ENCODE measurements at places on chromosomes 16 and 17.
A peak's percentile ranks its signal among the peaks of the same experiment; 100 is the strongest.

DNA sequence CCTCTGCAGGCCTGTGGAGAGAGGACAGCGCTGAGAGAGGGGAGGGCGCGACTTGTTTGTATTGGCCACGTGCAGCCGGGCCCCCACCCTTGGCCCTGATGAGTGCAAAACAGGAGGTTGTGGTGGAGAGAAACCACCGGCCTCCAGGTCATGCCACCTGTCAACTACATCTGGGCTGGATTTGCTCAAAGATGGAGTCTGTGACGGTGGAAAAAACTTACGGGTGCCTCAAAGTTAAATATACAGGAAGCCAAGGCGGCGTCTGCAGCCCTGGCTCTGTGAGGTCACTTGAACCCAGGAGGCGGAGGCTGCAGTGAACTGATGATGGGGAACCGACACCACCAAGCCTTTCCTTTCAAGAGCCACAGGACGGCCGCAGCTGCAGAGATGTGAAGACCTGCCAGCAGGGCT lies 15.7 kb downstream of the C16orf74 start:
- DNase-seq, result no peak

DNA sequence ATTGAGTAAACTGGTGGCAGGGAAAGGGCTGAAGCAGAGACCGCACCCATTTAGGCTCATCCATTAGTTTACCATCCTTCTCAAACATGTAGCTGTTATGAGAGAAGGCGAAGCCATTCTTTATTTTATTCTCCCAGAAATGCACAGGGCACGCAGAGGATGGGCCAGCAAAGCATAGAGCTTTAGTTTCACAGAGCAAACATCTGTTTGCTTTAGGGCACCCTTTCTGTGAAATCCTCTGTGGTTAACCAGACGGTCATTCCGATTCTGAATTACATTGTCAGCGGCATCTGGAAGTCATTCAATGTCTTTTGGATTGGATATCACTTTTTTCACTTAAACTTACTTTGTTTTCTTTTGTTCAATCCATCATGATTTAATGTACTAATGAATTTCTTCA lies 96.0 kb downstream of the TOX3 start:
- no peak for DNase-seq

DNA sequence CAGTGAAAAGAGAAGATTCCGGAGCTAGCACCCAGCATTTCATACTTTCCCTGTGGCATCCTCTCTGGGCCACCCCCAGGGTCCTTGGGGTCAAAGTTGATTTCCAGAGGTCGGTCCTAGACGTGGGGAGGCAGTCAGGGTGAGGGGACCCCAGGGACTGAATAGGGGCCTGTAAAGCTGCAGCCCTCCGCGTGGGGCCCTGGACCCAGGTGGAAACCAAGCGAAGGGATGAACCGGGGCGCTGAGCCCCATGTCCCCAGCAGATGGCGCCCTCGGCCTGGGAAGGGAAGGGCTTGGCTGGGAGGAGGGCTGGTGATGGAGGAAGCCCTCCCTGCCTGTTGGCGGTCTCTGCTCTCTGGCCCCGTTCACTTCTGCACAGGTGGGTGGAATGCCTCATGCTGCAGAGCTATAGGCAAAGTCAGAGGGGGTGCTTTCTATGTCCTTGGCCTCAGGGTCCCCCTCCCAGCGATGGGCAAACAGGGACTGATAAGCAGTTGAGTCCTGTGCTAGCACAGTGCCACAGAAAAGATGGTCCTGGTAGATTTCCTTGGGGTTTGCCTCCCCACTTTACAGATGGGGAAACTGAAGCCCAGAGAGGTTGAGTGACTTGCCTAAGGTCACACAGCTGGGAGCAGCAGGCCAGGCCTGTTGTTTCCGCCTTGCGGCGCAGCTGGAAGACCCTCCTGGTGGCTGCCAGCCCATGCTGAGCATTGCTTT lies 163.4 kb upstream of the CIBAR2 start:
- DNase-seq, result peak; percentile 62

- no peak for DNase-seq
Measured at GRCh38 chr17:75077072-75077495, 10.7 kb upstream of the SLC16A5 start.

- DNase-seq, result no peak
Measured at GRCh38 chr16:82585675-82586074, 41.1 kb upstream of the CDH13 start.

DNA sequence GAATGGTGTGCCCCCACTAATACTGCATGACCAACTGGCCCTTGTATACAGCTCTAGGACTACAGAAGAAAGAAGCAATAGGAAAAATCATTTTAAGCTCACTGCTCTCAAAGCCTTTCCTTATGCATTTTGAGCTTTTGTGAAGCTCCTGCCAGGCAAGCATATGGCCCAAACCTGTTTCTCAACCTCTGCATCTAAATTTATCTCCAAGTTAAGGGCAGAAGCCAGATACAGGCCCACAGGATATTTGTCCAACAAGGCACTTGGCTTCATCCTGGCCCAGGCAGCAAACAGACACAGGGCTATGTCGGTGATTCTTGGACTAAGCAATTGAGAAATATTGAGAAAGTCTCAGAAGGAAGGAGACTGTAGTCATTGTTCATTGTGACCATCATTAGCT lies 43.9 kb downstream of the CCT6B start:
- no peak for DNase-seq

DNA sequence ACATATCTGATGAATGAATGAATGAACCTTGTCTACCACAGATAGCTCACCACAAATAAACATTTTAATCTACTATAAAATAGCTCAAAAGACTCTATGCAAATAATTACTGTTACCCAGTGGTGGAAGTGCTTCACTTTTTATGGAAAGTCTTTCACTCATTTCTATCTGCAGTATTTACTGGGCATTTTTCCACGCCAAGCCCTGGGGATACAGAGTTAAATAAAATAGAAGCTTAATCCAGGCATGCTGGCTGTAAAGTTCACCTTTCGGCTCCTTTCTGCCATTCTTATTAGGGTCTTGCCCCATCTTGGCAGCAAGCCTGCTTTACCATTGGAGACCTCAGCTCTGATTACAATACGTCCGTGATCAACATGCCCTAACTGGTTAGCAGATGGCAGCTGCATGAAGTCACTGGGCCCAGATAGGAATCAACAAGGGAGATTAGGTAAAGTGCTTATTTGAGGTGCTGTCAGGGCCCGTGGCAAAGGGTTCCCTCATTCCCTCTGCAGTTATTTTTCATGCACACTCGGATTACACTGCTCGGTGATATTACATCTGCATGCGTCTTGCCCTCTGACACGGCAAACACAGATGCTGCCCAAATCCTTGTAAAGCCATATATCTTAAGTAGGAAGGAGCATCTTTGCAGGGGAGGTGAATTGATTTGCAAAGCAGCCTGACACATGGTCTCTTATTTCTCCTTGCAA lies 648.9 kb downstream of the WWOX start:
- no peak for DNase-seq

DNA sequence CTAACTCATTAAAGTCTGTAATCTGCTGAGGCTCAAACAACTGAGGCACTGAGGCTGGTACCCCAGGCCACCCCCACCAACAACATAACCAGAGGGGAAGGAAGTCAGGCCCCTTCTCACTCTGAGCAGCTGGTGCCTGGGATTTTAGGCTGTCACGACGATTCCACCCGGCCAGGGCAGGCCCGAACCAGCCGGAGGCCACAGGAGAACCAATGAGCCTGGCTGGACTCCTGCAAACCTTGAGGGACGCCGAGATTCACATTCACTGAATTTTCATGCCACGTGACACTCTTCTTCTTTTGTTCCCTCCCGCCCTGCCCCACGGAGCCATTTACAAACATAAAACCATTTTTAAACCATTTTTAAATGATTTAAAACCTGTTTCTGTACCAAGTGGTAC lies 48.1 kb downstream of the RPH3AL start:
- no peak for DNase-seq

All from NCI-H1092 (cell line).